Central memory CD4-positive, alpha-beta T cell (primary cell): ENCODE measurements at places on chromosomes 11 and 22.

DNA sequence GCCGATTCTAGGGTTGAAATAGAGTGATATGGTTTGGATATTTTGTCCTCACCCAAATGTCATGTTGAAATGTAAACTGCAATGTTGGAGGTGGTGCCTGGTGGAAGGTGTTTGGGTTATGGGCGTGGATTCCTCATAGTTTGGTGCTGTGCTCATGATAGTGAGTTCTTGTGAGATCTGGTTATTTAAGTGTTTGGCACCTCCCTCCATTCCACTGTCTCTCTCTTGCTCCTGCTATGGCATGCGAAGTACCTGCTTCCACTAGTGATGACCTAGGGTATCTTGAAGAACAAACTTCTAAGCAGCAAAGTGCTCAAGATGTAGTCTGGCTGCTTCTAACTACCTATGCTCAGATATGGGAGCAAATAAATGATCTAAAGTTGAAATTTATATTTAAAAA lies 56.0 kb upstream of the TSPAN18 start:
- no peak for DNase-seq

DNA sequence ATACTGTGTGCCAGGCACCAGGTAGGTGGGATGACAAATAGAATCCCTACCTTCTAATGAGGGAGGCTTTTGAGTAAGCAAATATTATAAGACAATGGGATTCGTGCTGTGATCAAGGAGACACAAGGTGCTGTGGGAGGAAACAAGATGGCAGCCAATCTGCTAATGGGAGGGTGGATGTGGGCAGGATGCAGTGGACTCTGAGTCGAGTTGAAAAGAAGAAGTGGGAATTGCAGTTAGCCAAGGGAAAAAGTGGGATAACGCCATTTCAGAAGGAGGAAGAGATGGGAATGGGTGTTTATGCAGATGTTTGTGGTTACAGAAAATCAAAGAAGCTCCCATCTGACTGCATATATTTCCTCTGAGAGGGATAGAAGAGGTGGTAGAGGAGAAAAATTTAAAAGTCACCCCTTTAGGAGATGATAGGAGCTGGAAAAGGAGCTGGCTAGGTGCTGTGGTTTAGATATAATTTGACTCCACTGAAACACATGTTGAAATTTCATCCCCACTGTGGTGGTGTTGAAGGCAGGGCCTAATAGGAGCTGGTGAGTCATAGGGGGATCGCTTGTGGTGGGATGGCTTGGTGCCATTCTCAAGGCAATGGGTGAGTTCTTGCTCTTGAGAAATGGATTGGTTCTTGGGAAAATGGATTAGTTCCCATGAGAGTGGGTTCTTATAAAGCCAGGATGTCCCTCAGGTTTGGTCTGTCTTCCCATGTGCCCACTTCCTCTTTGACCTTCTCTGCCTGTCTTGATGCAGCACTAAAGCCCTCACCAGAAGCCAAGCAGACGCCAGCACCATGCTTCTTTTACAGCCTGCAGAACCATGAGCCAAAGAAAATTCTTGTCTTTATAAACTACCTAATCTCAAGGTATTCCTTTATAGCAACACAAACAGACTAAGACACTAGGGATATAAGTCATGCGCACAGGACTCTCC lies 30.0 kb upstream of the POU2AF1 start:
- DNase-seq, result no peak

GRCh38 chr11:59187035-59187434 lies 15.1 kb downstream of the DTX4 start:
- no peak for DNase-seq

GRCh38 chr22:37843741-37844089 lies 419 bp downstream of the ANKRD54 start:
- no peak for DNase-seq

DNA sequence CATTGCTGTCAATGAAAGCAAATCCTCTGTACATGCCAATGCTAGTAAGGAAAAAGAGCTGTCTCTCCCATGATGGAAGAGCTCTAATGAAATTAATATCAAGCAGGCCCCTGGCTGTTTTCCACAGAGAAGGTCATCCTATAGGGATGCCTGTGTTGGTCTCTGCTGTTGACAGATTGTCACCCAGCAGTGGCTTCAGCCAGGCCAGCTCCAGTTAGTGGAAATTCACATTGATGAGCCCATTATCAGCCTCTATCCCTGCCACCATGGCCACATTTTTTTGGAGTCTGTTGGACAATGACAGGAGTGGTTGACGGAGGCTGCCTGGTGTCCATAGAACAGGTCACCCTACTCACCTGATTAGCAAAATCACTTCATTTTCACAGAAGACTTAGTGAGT lies 104.3 kb downstream of the GGTLC2 start:
- no peak for DNase-seq

GRCh38 chr11:120130176-120130980 lies 7.5 kb downstream of the TRIM29 start:
- DNase-seq, result no peak

GRCh38 chr11:121717296-121717695 lies 264.5 kb upstream of the SORL1-AS1 start:
- DNase-seq, result no peak
